ENCODE measurements at places on chromosomes 16 and 17. TPM values are rescaled to one million over a fixed set of nuclear protein-coding genes. Genes with fewer than 3 reads are reported as not detected.

The EVPLL gene
- not detected for total RNA-seq

The IFT20 gene
- total RNA-seq = 23.4 TPM

The KCTD2 gene
- 20.3 TPM for total RNA-seq

The OR1A1 gene
- total RNA-seq = not detected

The TOM1L1 gene
- total RNA-seq = 0.29 TPM

The CLEC10A gene
- not detected for total RNA-seq

The GPR179 gene
- not detected for total RNA-seq

The ATP2C2 gene
- total RNA-seq = not detected

The KRTAP4-4 gene
- total RNA-seq = not detected

The CDH11 gene
- not detected for total RNA-seq

The AP1G1 gene
- 101 TPM for total RNA-seq

The TBC1D3H gene
- not detected for total RNA-seq

The WSCD1 gene
- total RNA-seq = not detected

All from T-helper 1 cell treated with Interleukin-12 subunit alpha and Interleukin-12 subunit beta and Interleukin-4 antibody, amounts not matched to agents 30 ng/mL and 1 ng/mL, for 36 hours (primary cell).